ENCODE measurements at places on chromosomes 11 and 22.

GRCh38 chr11:24593332-24593731 is 96.5 kb downstream of the LUZP2 start:
- DNase-seq: no peak

GRCh38 chr11:69259096-69259495 is 34.9 kb upstream of the MYEOV start:
- no peak for DNase-seq

DNA sequence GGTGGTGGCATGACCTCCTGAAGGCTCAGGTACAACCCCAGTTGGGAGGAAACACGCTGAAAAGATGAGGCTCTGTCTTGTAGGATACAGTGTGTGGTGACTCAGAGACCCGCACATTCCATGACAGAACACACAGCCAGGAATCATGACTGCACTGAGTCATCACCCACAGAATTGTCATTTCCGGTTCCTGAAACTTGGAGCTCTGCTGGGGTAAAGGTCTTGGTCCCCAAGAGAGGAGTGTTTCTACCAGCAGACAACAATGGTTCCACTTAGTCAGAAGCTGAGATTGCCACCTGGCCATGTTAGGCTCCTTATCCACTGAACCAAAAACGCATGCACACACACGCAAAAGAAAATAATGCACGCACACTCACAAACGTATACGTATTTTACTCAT is 31.5 kb upstream of the CYB5R3 start:
- no peak for DNase-seq

DNA sequence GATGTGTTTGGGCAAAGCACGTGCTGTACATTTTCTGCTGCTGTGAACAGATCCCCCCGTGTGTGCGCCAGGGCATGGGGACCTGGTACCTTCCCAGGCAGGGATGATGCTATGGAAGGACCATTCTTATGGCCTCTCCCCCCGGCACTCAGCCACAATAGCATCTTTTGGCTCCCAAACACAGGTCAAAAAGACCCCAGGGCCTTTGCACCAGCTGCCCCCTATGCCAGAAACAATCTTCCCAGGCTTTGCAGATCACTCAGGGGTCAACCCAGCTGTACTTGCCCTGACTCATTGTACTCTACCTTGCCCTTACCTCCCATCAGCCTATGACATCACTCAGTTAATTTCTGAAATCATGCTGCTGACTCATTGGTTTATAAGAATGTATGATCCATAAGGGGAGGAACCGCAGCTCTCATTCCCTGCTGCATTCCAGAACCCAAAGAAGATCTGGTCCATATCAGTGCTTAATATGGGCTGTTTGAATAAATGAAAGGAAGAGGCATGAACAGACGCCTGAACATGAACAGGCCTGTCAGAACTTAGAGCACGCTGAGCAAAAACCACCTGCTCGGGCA is 100.7 kb downstream of the CELSR1 start:
- no peak for DNase-seq

DNA sequence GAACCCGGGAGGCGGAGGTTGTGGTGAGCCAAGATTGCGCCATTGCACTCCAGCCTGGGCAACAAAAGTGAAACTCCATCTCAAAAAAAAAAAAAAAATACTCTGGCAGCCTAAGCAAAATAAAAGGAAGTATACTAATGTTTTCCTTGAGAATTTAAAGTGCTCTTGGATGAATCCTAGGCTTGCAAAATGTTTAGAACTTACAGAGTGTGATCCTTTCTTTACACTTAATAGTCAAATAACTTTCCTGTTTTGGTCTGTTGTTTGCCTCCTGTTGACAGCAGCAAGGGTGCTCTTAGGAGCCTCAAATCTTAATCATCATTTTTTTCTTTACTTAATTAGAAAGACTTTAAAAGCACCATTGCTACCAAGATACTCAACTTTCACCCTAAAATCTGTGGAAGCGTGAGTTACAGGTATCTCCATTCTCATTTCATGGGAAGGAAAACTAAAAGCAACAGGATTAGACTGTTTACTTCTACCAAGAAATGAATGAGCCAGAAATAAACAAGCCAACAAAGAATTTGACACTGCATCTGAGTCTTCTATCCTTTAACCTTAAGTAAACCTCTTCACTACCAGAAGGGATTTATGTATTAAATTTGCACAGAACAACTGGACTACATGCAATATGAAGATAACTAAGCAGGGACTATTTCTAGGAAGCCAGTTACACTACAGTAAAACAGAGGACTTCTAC is 38.7 kb upstream of the CRTAM start:
- no peak for DNase-seq

GRCh38 chr22:31935961-31936635 is 8.2 kb upstream of the YWHAH start:
- no peak for DNase-seq

- DNase-seq: no peak
Measured at GRCh38 chr11:122668562-122669090, 13.1 kb downstream of the UBASH3B start.

- no peak for DNase-seq
Measured at GRCh38 chr11:130623670-130624668, 175.5 kb downstream of the ADAMTS15 start.

GRCh38 chr11:92663539-92663938 is 305.9 kb upstream of the MTNR1B start:
- no peak for DNase-seq

- DNase-seq: no peak
Measured at GRCh38 chr11:66787934-66788758, 55.1 kb upstream of the RCE1 start.

GRCh38 chr22:45802054-45802453 is 130.4 kb downstream of the ATXN10 start:
- no peak for DNase-seq

DNA sequence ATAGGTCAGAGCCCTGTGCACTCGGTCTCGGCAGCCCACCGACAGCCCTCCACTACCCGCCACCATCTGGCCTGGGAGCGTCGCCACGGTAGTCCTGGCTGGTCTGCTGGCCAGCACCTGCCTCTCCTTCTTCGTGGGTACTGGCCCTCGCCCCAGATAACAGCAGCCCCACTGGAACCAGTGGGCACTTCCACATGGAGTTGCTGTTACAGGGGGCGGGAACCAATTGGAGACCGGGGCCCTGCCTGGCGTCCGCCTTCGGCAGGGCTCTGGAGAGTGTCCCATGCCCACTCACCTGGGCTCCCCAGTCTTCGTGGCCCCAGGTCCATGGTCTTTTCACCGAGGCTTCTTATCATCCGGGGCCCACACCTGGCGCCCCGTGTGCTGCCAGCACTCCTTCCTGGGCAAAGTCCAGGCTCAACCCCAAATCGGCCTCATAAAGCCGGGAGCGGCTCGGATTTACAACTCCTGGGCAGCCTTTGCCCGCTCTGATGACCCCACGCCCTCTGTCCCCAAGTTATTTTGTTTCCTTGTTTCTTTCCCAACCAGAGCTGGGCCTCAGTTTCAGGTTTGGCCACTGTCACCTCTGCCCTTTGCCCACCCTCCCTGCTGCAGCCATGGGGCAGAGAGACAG is 12.9 kb upstream of the EHD1 start:
- no peak for DNase-seq

DNA sequence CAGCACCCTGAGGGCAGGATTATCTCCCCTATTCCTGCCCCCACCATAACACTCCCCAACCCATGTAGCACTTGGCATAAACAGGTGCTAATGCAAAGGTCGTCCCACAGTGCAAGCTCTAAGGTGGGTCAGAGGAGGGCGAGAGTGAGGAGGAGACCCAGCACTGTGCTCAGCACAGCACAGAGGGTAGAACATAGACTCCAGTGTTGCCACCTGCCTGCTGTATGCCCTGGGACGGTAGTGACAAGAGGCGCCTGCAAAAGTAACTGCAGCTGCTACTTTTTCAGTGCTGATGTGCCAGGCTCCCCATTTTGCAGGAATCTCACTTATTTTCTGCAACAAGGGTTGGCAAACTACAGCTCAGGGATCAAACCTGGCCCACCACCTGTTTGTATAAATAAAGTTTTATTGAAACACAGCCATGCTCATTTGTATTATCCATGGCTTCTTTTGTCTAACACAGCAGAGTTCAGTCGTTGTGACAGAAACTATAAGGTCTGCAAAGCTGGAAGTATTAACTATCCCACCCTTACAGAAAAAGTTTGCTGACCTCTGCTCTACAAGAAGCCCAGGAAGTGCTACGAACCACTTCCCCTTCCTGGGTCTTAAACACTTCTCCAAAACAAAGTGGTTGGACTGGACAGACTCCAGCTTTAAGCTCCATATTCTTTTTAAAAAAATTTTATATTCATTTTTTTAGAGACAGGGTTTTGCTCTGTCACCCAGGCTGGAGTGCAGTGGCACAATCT is 16.9 kb upstream of the CDC42BPG start:
- DNase-seq: no peak

- no peak for DNase-seq
Measured at GRCh38 chr11:3167143-3168119, 2.3 kb upstream of the OSBPL5 start.

GRCh38 chr11:117281159-117281558 is 10.0 kb upstream of the BACE1-AS start:
- DNase-seq: no peak

- DNase-seq: no peak
Measured at GRCh38 chr11:79253280-79253679, 187.6 kb downstream of the TENM4 start.

DNA sequence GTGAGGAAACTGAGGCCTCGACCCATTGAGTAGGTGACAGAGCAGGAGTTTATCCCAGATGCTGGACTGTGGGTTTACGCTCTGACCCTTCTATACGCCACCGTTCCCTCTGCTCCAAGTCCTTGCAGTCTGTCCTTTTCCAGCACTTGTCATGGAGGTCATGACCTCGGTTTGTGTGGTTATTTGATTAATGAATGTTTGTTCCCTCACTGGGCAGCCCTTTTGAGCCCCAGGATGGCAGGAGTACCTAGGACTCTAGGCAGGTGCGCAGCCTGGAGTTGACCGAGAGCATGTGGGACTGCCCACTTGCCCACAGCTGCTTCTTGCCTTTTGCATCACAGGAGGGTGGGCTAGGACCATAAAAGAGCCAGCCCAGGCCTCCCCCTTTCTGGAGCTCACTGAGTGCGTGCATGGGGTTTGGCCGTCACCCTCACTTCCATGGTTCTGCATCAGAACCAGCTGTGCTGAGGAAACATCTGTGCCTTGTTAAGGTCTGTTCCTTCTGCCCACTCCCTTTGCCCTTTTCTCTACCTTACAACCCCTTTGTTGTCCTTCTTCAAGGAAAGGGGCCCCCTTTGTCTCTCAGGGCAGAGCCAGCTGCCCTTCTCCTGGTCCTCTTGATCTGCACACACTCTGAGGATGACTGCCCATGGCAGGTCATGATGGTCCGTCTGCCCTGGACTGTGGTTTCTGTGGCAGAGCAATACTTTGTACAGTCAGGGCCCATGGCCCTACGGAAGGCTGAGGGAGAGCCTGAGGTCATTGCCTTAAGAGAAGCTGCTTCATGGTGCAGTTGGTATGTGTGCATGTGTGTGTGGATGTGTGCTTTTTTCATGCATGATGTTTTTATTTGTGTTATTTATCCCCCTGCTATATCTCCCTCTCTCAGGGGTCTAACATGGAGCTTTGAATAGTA is 38.2 kb downstream of the BMAL1 start:
- no peak for DNase-seq

GRCh38 chr11:18010977-18011586 is 1.8 kb downstream of the SERGEF start:
- no peak for DNase-seq

- DNase-seq: peak; percentile 68
Measured at GRCh38 chr11:8092587-8093424, 11.8 kb downstream of the TUB start.

GRCh38 chr22:39593066-39593930 is 22.7 kb downstream of the CACNA1I start:
- DNase-seq: no peak

- DNase-seq: no peak
Measured at GRCh38 chr22:48596111-48596850, 1231.4 kb downstream of the BRD1 start.

- no peak for DNase-seq
Measured at GRCh38 chr11:112005422-112006094, 19.6 kb upstream of the DLAT start.

DNA sequence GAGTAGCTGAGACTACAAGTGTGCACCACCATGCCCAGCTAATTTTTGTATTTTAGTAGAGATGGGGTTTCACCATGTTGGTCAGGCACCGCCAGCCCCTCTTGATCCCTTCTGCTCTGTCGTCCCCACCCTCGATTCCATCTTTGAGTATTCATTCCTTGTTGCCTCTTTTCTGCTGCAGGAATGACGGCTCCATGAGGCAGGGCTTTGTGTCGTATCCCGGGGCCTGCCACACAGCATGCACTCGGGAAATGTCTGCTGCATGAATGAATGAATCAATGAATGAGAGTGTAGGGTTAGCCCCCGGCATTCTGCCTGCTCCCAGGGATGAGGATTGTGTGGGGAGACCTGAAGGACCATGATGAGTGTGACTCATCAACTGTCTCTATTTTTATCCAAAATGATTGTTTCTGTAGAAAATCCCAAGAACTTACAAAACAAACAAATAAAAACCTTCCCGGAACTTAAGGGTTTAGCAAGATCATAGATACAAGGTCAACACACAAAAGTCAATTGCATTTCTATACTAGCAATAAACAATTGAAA is 54.6 kb upstream of the SLC22A12 start:
- no peak for DNase-seq

- no peak for DNase-seq
Measured at GRCh38 chr22:28394513-28395110, 285.0 kb downstream of the TTC28 start.

All from MM.1S (cell line).